ENCODE measurements at places on chromosomes 11 and 22. TPM values are rescaled to one million over a fixed set of nuclear protein-coding genes. Genes with fewer than 3 reads are reported as not detected.

The CRYBB3 gene
- total RNA-seq, result 0.52 TPM

- H3K4me1 ChIP-seq, result no peaks in the 10 kb centered on the region
- no peak overlapping the region for H3K27ac ChIP-seq
- no peaks in the 10 kb centered on the region for H3K36me3 ChIP-seq
- no peaks in the 10 kb centered on the region for H3K27me3 ChIP-seq
Measured at GRCh38 chr11:82458761-82459160, 274.9 kb downstream of the FAM181B start.

- peaks cover 5% of the 10 kb centered on the region for H3K4me1 ChIP-seq
- H3K27me3 ChIP-seq, result peaks cover 45% of the 10 kb centered on the region
- DNase-seq, result no peak
Measured at GRCh38 chr11:123249354-123249753, 54.3 kb upstream of the CLMP start.

- no peak overlapping the region for H3K27ac ChIP-seq
- peaks cover 19% of the 10 kb centered on the region for H3K4me1 ChIP-seq
Measured at GRCh38 chr11:46321757-46322156, 25.5 kb upstream of the DGKZ start.
